ENCODE measurements at places on chromosomes 6 and 20.

DNA sequence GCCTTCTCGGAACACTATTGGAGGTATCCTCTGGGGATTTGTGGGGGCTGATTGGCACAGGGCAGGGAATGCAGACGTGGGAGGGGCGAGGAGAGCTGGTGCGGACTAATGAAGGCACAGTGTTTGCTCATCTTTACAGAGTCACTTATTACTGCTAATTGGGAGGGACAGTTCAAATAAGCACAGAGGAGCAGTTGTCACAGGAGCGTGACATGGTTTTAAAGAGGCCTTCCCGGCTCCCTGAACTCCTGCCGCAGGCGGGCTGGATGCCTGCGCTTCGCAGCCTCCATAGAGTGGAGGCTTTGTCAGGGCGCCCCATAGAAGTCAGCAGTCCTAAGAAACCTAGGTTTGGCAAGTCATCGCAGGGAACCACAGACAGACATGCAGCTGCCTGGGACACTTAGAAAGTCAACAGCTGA is 149.6 kb downstream of the LINC00237 start:
- DNase-seq, result no peak

DNA sequence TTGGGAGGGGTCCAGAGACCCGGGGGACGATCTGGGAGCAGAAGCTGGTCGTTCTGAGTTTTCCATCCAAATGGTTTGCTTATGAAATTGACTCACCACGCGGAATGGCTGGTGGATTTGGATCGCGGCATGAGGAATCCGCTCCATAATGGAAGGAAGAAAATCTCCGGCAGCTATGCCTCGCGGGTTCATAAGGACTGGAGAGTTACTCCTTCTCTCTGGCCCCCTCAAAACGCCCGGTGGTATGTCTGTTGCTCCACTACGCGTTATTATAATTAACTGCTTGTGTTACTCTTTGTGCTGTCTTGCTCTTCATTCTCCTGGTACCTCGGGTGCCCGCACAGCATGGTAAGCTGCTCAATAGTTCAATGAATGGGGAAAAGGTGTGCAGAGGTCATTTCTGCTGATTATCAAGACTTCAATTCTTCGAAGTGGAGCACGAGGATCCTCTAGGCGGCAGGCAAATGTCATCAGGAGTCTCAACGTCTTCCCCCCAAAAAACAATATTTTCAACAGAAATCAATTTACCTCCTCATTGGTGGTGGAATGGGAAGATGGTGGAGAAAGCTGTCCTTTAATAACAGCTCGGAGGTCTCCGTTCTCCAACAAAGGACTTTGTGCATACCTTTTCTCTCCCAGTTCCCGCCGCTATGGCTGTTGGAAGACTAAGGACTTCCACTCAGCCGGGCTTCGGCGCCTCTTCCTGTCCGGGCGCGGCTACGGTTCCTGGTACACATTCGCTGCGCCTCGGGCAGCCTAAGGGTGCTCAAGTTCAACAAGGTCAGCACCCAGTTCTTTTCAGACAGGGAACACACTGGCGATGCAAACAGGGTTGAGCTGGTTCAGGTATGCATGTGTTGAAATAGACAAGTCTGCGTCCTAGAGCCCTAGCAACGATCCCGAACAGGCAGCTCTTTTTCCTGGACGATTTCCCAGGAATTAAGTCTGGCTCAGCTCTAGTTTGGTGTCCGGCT is 9.2 kb upstream of the PRSS16 start:
- DNase-seq, result no peak

- peak; percentile 86 for DNase-seq
Observed at GRCh38 chr6:4564801-4565271, 211.4 kb upstream of the CDYL start.

- DNase-seq, result peak; percentile 65
Observed at GRCh38 chr20:54435015-54435414, 40.4 kb upstream of the DOK5 start.

DNA sequence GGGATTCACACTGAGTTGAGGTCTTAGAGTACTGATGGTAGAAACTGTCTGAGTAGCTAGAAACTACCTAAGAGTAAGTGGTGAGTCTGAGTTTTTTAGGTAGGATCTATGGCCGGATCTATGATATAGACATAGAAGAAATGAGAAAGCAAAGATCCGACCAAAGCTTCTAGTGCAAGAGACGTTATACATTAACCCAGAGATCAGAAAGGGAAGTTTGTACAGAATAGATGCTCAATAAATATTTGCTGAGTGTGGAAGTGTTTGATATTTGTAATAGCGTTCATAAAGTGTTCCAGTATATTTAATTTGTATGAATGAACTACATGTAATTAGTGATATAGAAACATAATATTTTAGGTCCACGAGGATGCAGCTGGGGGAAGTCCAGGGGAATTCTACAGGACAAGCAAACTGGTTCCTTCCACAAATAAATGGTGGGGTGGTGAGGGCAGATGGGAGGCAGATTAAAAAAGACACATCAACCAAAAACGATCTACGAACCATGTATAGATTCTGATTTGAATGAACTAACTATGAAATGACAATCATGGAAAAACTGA is 31.9 kb upstream of the JARID2 start:
- DNase-seq, result no peak

DNA sequence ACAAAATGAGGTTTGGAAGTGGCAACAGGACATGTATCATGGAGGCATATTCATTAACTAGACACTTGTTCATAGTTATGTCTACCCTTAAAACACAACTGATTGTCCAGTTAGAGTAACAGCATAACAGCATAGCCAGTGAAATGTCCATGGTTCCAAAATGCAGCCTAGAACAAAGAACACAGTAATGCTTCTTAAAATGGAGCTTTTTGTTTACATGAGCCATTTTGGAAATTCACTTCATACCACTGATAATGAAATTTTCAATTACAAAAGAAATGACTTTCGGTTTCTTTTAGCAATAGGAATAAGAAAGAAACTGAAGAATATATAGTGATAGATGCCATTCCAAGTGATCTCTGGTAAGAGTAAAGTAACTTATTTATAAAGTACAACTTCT is 111.1 kb upstream of the DST start:
- DNase-seq, result no peak

- no peak for DNase-seq
Observed at GRCh38 chr6:31723245-31723979, at the start of gene MPIG6B. TSS of gene MPIG6B (plus strand) at chr6:31723373. CDS start at chr6:31723384, 11 bp downstream.

DNA sequence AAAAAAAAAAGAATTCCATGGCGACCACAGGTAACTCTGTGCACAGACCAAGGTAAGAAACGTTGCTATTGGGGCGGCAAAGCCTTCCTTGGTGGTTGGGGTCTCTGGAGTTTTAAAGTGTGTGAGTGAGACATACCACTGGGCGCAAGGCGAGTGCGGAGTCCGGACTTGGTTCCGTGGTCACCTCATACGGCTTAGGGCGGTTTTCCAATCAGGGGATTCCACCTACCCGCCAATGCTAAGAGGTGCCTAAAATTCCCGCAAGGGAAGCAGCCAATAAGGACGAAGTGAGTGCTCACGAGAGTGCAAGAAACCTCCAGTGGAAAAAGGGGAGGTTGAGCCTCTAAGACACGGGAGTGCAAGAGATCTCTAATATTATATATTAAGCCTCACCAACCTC is 68.6 kb upstream of the PRSS16 start:
- no peak for DNase-seq

- no peak for DNase-seq
Observed at GRCh38 chr6:47743744-47744143, 38.1 kb upstream of the OPN5 start.

DNA sequence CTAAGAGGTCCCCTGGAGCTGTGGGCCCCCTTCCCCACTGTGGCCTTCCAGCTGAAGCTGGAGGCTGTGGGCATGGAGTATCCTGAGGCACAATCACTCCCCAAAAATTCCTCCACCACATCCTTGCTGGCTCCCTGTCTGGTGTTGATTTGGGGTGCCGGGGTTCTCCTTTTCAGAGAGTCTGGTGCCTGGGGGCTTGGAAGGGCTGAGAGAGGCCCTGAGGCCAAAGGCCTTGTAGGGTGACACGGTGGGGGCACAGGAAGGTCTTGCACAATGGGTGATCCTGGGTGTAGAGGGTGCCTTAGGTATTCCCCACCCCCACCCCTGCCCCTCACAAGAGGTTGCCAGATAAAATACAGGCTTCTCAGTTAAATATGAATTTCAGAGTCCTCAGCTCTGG is 33.2 kb upstream of the VEGFA start:
- DNase-seq, result no peak

DNA sequence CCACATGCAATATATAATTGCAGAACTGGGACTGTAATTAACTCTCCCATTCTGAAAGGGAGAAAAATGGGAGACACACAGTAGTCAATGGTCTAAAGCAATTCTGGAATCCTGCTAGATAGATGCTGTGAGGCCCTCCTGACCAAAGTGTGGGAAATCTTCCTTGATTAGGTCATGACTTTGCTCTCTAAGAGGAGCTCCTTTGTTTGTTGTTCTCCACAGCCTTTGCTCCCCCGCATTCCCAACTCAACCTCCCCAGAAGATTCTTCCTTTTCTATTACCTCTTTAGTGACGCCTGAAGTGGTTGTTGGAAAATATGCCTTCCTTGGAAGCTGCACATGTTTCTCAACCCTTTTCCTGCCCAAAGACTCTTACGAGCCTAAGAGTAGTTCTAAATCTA is 28.8 kb upstream of the LIN28B start:
- no peak for DNase-seq

DNA sequence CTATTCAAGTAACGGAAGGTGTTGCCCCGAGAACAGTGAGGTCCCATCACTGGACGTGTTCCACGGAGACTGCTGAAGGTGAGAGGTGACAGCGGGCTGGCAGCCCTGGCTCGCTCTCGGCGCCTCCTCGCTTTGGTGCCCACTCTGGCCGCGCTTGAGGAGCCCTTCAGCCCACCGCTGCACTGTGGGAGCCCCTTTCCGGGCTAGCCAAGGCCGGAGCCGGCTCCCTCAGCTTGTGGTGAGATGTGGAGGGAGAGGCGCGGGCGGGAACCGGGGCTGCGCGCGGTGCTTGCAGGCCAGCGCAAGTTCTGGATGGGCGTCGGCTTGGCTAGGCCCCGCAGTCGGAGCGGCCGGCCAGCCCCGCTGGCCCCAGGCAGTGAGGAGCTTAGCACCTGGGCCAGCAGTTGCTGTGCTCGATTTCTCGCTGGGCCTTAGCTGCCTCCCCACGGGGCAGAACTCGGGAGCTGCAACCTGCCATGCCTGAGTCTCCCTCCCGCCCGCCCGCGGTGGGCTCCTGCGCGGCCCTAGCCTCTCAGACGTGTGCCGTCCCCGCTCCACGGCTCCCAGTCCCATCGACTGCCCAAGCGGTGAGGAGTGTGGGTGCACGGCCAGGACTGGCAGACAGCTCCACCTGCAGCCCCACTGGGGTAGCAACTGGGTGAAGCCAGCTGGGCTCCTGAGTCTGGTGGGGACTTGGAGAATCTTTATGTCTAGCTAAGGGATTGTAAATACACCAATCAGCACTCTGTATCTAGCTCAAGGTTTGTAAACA is 77.6 kb downstream of the RNF182 start:
- no peak for DNase-seq

DNA sequence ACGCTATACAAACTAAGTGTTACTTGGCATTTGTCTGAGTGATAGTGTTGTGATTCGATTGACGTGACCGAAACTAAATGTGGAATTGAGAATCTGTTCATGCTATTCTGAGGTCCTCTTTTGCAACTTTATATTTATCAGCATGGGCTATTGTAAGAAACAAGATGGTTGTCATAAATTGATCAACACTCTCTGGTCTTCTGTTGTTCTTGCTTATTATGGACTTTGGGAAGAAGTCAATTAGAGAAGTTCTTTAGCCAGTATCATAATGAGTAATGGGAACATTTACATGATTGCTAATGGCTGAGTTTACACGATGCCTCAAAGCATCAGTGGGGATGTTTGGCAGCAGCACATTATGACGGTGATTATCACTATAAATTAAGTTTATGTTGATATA is 195.0 kb downstream of the CD83 start:
- DNase-seq, result no peak

DNA sequence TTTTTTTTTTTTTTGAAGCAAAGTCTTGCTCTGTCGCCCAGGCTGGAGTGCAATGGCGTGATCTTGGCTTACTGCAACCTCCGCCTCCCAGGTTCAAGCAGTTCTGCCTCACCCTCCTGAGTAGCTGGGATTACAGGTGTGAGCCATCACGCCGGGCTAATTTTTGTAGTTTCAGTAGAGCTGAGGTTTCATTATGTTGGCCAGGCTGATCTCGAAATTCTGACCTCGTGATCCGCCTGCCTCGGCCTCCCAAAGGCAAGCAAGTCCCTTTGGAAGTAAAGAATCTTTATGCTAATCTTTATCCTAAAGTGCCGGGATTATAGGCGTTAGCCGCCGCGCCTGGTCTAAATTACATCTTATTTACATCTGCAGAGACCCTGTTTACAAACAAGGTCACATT is 1.5 kb downstream of the PSMG4 start:
- no peak for DNase-seq

DNA sequence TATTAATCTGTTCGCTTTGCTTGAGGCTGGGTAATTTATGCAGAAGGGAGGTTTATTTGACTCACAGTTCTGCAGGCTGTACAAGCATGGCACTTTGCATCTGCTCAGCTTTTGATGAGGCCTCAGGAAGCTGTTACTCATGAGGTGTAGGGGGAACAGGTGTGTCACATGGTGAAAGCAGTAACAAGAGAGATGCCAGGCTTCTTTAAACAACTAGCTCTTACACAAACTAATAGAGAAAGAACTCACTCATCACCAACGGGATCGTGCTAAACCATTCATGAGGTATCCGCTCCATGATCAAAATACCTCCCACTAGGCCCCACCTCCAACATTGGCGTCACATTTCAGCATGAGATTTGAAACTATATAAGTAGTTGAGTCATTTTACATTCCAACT is 34.4 kb upstream of the GCLC start:
- DNase-seq, result no peak

DNA sequence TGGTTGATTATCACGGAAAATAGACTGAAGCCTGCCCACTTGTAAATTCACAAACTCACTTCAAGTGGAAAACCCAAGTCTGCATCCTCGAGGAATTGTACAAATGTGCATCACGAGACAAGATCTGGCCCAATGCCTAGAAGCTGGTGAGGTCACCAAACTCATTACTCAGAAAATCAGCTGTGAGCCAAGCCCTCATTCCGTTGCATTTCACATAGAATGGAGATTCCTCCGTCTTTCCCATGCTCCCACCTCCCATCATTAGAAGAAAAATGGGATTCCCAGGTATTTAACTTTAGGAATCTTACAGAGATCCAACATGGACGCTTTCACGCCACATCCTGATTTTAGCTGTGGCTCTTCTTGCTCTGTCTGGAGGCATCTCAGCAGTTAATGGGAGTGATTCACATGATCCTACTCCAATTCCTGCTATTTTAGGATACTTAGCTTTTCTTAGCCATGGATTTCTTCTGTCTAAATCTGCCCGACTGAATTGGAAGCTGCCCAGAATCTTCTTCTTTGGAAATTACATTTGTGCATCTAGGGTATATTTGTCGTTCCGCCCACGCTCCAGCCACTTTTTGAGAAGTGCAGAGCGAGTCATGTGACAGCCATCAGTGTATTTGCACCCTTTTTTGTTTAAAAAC is 68.7 kb upstream of the STMND1 start:
- DNase-seq, result peak; percentile 5

- no peak for DNase-seq
Observed at GRCh38 chr20:37864298-37864697, 38.6 kb upstream of the VSTM2L start.

- no peak for DNase-seq
Observed at GRCh38 chr20:51597389-51598231, 55.1 kb upstream of the NFATC2 start.

- DNase-seq, result no peak
Observed at GRCh38 chr20:61041481-61041880, 210.6 kb upstream of the CDH4 start.

- DNase-seq, result no peak
Observed at GRCh38 chr6:65545920-65546319, 161.1 kb downstream of the EYS start.
